ENCODE measurements at places on chromosomes 3 and 15. TPM values are rescaled to one million over a fixed set of nuclear protein-coding genes. Genes with fewer than 3 reads are reported as not detected.

DNAH1 gene
- 3.3 TPM for total RNA-seq

RMDN3 gene
- 34.4 TPM for total RNA-seq

KLHL6 gene
- total RNA-seq = 46.1 TPM

DNA sequence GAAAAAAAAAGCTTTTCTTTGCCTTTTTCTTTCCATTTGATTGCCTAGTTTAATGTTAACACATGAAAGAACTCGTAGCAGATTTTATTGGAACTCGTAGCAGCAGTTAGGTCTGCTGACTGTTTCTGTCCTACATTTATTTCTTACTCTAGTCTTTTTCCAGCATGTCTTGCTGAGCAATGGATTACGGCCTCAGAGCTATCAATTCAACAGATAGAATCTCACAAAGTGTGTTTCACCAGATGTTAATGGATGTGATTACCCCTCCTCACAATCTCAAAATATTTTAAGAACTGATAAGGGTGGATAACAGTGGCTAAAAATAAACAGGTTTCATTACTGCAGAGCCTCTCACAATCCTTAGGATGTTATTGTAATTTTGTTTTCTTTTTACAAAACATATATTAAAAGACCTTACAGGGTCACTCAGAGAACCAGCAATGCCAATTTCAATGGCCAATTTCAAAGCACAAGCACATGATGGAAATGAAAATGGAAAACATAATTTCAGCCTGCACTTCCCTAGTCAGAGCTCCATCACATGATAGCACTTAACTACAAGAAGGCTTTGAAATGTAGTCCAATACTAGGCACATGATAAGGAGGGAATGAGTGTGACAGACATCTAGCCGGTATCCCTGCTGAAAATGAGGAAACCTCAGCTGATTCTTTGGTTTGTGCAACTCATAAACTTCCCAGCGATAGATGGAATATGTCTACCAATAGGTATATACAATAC is 838.1 kb upstream of the SEMA6D start:
- DNase-seq = no peak

DNA sequence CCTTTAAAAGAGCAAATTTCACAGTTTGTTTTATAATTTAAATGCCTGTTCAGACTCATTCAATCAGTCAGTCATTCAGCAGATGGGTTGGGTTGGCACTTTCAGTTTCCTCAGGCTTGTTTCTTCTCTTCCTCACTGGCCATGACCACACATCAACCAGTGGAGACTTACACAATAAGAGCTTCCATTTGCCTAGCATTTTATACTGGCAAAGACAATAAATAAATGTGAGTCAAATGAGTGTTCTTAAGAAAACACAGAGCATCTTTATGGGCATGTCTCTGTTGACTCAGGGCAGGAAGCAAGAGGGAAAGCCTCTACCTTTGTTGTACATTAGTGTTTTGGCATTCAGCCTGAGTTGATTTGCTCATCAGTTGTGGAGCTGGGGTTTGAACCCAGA is 122.6 kb downstream of the EPHB1 start:
- no peak for DNase-seq

GRCh38 chr15:75718328-75718727 is 5.7 kb upstream of the CSPG4 start:
- DNase-seq = no peak
